ENCODE measurements at places on chromosomes 5 and 9. TPM values are rescaled to one million over a fixed set of nuclear protein-coding genes. Genes with fewer than 3 reads are reported as not detected.

GRCh38 chr9:35675204-35675603 lies 1.5 kb downstream of the CA9 start:
- H3K27me3 ChIP-seq: peaks cover 19% of the 10 kb centered on the region
- H3K4me1 ChIP-seq: peaks cover 4% of the 10 kb centered on the region
- H3K4me3 ChIP-seq: peak overlapping the region; percentile 72
- no peak for DNase-seq
- no peaks in the 10 kb centered on the region for H3K36me3 ChIP-seq

GRCh38 chr5:64417390-64417789 lies 88.4 kb upstream of the RGS7BP start:
- no peak overlapping the region for H3K4me3 ChIP-seq
- no peak for DNase-seq
- no peak overlapping the region for H3K27ac ChIP-seq
- H3K36me3 ChIP-seq: no peaks in the 10 kb centered on the region
- H3K27me3 ChIP-seq: no peaks in the 10 kb centered on the region

GRCh38 chr9:108636013-108636412 lies 219.8 kb downstream of the ACTL7B start:
- H3K27me3 ChIP-seq: peaks cover 52% of the 10 kb centered on the region
- H3K4me3 ChIP-seq: no peak overlapping the region
- no peaks in the 10 kb centered on the region for H3K4me1 ChIP-seq
- H3K27ac ChIP-seq: no peak overlapping the region

DNA sequence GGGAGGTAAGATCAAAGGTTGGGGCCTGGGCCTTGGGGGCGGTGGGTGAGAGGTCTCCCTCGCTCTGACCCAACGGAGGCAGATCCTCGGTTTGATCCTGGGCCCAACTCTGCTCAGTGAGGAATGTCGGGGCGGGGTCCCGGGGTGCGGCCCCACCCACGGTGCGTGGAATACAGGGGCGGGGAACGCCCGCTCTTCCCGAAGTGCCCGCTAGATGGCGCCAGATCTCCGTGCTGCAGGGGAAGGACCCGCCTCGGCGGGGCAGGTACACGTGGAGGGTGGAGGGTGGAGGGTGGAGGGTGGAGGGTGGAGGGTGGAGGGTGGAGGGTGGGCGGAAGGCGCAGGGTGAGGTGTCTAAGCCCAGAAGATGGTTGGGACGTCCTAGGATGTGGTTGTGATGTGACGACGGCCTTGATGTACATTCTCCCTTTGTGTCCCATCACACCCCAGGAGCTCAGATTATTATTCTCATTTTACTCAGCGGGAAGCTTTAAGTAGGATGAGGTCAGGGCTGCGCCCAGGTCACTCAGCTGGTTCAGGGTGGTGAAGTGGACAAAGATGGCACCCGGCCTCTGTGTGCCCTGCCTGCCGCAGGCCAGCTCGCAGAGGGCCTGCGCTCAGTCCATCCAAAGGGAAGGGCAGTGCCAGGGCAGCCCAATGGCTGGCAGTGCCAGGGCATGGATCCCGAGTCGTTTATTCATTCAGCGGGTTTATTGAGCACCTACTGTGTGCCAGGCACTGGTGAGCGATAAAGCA lies 9.4 kb upstream of the RPS14 start:
- no peak overlapping the region for H3K4me3 ChIP-seq
- DNase-seq: peak; percentile 91
- H3K4me1 ChIP-seq: peaks cover 3% of the 10 kb centered on the region
- H3K36me3 ChIP-seq: no peaks in the 10 kb centered on the region

GRCh38 chr5:55222985-55223811 lies 3.9 kb downstream of the MCIDAS start:
- H3K27ac ChIP-seq: no peak overlapping the region

DNA sequence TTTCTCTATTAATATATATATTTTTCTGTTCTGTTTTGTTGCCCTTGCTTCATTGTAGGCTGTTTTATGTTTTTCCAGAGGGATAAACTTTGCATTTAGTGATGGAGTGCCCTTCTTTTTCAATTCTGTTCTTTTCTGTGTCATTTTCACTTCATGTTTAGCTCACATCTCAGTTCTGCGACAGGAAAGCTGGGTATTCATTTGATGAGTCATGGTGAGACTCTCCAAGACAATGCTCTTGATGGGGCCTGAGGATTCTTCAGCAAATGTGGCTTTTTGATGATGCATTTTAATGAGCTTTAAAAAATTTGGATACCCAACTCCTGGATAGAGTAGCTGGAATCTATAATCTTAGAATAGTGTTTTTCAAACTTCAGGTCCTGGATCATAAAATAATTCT lies 56.5 kb upstream of the SPATA31D4 start:
- no peak for DNase-seq
- no peaks in the 10 kb centered on the region for H3K36me3 ChIP-seq
- H3K27me3 ChIP-seq: no peaks in the 10 kb centered on the region

DNA sequence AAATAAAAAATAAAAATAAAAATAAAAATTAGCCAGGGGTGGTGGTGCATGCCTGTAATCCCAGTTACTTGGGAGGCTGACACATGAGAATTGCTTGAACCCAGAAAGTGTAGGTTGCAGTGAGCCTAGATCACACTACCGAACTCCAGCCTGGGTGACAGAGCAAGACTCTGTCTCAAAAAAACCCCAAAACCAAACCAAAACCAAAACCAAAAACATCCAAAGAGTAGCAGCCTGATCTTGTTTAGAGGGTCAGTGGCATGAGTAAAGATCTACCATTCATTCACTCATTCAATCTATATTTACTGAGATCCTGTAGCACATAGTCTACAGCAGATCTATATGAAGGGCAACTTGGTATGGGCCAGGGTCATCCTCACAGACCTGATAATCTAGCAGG lies 202.4 kb downstream of the MAPKAP1 start:
- no peak overlapping the region for H3K4me3 ChIP-seq
- peaks cover 2% of the 10 kb centered on the region for H3K4me1 ChIP-seq
- no peaks in the 10 kb centered on the region for H3K27me3 ChIP-seq
- DNase-seq: no peak

DNA sequence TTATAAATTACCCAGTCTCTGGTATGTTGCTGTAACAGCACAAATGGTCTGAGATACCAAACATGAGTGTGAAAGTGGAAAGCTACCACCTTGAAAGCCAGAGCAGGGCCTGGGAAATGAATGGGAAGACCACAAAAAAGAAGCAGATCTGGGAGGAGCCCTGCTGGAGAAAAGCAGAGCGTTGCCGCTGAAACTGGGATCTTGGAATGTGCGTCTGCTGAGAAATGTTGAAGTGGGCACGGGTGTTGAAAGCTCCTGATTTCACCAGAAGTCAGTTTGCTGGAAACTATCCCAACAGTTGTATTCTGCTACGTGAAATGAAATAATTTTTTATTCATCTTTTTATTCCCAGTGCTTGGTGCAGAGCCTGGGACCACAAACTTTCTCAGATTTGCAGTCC lies 40.0 kb downstream of the NUDT12 start:
- H3K27me3 ChIP-seq: no peaks in the 10 kb centered on the region
- no peak overlapping the region for H3K4me3 ChIP-seq
- no peak overlapping the region for H3K27ac ChIP-seq
- H3K4me1 ChIP-seq: peaks cover 6% of the 10 kb centered on the region

DNA sequence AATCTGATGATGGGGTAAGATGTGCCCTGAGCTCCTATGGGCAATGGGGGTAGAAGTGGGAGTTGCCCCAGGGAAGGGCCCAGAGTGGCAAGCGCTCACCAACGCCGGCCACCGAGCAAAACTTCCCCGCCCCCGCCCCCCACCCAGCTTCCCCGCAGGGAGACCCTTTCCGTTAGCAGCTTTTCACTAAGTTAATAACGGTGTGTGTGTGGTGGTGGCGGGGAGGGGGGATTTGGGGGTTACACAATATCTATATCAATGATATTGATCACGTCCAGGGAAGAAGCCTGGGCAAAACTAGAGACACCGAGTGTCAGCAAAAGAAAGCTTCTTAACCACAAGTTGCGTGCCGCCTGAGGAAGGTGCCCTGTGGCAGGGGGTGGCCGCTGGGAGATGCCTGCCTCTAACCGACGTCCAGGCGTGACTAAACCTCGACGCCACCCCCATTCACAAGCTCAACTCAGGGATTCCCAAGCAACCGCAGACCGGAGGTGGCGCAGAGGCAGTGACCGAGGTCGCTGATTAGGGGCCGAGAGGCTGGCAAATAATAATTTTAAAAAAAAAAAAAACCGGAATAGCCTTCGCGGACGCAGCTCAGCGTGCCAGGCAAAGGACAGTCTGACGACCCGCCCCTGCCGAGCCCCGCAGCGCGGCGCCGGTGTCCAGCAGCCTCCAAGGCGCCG lies 222.6 kb downstream of the MEF2C start:
- H3K4me1 ChIP-seq: peaks cover 10% of the 10 kb centered on the region
- no peak for DNase-seq
- H3K27ac ChIP-seq: no peak overlapping the region

DNA sequence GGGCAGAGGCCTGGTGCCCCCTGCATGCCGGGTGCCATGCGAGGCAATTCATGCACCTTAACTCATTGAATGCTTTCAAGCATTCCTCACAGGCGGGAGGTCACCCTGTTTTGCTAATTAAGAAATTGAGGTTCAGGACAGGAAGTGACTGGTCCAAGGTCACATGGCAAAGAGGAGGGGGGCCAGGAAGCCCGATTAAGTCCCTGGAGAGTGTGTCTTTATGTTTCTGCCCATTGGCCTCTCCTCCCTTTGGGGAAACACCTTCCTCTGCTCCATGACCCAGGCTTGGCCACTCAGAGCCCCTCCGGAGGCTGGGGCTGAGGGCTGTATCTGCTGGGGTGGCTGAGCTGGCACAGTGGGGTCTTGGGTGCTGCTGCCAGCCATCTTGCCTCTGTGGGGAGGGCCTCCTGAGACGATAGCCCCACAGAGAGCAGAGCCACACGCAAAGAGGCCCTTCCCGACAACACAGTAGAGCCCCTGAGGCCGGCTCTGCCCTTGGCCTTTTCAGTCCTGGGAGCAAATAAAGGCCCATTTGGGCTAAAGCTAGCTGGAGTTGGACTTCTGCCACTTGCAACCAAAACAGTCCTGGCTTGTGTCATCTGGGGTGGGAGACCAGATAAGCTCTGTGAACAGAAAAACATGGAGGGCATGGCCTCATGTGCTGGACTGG lies 90.8 kb upstream of the NEURL1B start:
- H3K4me3 ChIP-seq: no peak overlapping the region
- DNase-seq: no peak
- H3K27ac ChIP-seq: no peak overlapping the region
- peaks cover 79% of the 10 kb centered on the region for H3K27me3 ChIP-seq

- H3K4me3 ChIP-seq: no peak overlapping the region
- peak overlapping the region; percentile 81 for H3K27ac ChIP-seq
- no peaks in the 10 kb centered on the region for H3K27me3 ChIP-seq
- no peaks in the 10 kb centered on the region for H3K36me3 ChIP-seq
Measured at GRCh38 chr5:54844905-54845566, 140.4 kb downstream of the ESM1 start.

GRCh38 chr5:164975986-164976385 lies 1470.6 kb downstream of the MAT2B start:
- H3K4me3 ChIP-seq: no peak overlapping the region
- H3K27me3 ChIP-seq: no peaks in the 10 kb centered on the region
- no peak overlapping the region for H3K27ac ChIP-seq

GRCh38 chr5:146794326-146795029 lies 84.1 kb downstream of the PPP2R2B start:
- no peak overlapping the region for H3K4me3 ChIP-seq
- no peaks in the 10 kb centered on the region for H3K36me3 ChIP-seq
- peaks cover 44% of the 10 kb centered on the region for H3K27me3 ChIP-seq
- H3K27ac ChIP-seq: no peak overlapping the region

GRCh38 chr9:2359891-2360471 lies 261.6 kb upstream of the VLDLR start:
- peaks cover 3% of the 10 kb centered on the region for H3K27me3 ChIP-seq
- no peak overlapping the region for H3K4me3 ChIP-seq
- no peak for DNase-seq

GRCh38 chr5:1827025-1827885 lies 26.0 kb downstream of the NDUFS6 start:
- no peaks in the 10 kb centered on the region for H3K4me1 ChIP-seq
- H3K4me3 ChIP-seq: no peak overlapping the region
- peaks cover 11% of the 10 kb centered on the region for H3K27me3 ChIP-seq
- H3K27ac ChIP-seq: no peak overlapping the region
- DNase-seq: no peak

DNA sequence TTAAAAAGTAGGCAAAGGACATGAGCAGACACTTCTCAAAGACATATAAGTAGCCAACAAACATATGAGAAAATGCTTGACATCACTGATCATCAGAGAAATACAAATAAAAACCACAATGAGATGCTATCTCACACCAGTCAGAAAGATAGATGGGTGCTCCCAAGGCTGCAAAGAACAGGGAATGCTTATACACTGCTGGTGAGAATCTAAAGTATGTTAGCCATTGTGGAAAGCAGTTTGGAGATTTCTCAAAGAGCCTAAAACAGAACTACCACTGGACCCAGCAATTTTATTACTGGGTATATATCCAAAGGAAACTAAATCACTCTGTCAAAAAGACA lies 154.2 kb downstream of the NDUFS4 start:
- no peak overlapping the region for H3K27ac ChIP-seq
- H3K4me3 ChIP-seq: no peak overlapping the region
- H3K36me3 ChIP-seq: no peaks in the 10 kb centered on the region
- H3K4me1 ChIP-seq: peaks cover 5% of the 10 kb centered on the region
- DNase-seq: no peak

GRCh38 chr5:98975223-98975622 lies 46.4 kb upstream of the CHD1 start:
- H3K4me3 ChIP-seq: no peak overlapping the region
- no peaks in the 10 kb centered on the region for H3K27me3 ChIP-seq
- peak overlapping the region; percentile 67 for H3K27ac ChIP-seq

- no peak for DNase-seq
- H3K27ac ChIP-seq: no peak overlapping the region
- H3K4me1 ChIP-seq: peaks cover 30% of the 10 kb centered on the region
- no peaks in the 10 kb centered on the region for H3K36me3 ChIP-seq
- H3K27me3 ChIP-seq: no peaks in the 10 kb centered on the region
Measured at GRCh38 chr9:14098486-14099180, 215.3 kb downstream of the NFIB start.

ZNF300 gene
- total RNA-seq: 17.2 TPM

POC5 gene
- total RNA-seq: 16.2 TPM

CD74 gene
- 41.3 TPM for total RNA-seq

NPR3 gene
- total RNA-seq: 0.89 TPM

C9orf57 gene
- not detected for total RNA-seq

C8G gene
- 1.1 TPM for total RNA-seq

GLRA1 gene
- total RNA-seq: not detected

TOMM5 gene
- 100 TPM for total RNA-seq

RNF224 gene
- total RNA-seq: 0.27 TPM

OLFM1 gene
- total RNA-seq: 1.8 TPM

SAP30L gene
- total RNA-seq: 37.7 TPM

All from progenitor cell of endocrine pancreas (in vitro differentiated cells).